ENCODE measurements at places on chromosomes 3 and 15.
A peak's percentile ranks its signal among the peaks of the same experiment; 100 is the strongest.

- DNase-seq, result no peak
These were observed 105.6 kb upstream of the NECTIN3 start for GRCh38 chr3:110965976-110966375.

GRCh38 chr3:71022551-71023335, 560.8 kb downstream of the FOXP1 start:
- DNase-seq, result no peak

DNA sequence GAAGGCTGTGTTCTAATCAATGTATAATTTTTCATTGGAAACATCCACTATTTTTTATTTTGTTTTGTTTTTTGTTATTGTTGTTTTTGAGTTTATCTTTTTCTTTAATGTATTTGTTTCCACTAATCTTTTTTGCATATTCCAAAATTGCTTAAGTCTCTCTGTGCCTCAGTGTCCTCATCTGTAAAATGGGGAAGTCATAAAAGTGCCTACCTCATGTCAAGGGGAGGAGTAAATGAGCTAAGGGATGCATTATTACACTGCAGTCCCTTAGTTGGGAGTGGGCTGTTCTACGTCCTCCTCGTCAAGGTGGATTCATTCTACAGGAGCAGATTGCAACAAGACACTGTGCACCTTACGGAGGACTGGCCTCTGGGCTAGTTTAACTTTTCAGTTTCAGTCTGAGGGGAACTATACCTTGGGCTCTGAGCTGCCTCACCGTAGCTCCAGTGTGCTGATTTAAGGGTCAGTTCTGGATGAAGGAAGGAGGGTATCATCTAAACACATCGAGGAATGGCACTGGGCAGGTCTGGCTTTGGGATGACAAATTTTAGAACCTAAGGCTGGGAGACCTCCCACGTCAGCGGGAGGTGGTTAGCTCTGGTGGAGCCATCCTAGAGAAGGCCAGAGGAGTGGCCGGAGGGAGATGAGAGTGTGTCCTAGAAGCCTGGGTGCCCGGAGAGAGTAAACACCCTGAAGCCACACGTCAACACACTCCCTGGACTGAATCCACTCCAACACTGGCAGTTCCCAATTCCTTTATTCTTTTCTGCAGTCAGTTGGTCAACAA, 5.1 kb upstream of the SRP14 start:
- no peak for DNase-seq

GRCh38 chr3:114111060-114111770, 54.7 kb downstream of the QTRT2 start:
- no peak for DNase-seq

- no peak for DNase-seq
These were observed 6.0 kb upstream of the GRAMD1C start for GRCh38 chr3:113832477-113833164.

DNA sequence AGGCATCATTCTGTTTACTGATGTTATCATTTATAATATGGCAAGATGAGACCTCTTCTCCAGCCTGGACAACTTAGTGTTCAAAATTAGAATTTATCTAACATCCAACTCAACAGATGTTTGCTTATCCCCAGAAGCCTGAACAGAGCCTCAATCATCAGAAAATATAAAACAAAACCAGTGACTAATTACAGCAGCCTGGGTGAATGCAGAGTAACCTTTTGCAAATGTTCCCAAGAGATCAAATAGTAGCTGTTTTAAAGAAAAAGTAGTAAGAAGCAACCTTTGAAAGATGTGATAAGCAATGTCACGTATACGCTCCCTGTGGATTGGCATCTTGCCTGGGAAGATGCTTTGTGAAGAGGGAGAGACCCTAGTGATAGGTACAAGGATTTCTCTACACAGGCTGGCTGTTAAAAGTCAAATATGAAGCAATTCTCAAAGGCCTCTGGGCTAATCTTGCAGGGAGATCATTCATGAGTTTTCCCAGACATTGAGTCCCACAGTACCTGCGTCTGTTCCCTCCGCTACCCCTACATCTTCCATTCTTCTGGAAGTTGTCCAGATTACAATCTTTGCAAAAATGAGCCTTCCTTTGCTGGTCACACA, 39.3 kb upstream of the PRICKLE2 start:
- no peak for DNase-seq

DNA sequence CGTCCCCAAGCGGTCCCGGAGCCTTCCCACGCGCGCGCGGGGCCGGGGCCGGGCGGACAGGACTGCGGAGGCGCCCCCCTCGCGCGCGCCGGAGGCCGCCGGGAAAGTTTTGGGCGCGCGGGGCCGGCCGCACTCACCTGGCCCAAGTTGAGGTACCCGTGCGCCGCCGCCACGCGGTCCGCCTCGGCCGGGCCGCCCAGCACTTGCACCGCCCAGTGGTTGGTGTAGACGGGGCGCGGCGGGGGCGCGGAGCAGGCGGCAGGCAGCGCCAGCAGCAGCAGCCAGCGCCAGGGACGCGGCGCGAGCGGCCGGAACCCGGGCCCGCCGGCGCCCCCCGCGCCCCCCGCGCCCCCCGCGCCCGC, 289 bp downstream of the PCSK6 start:
- no peak for DNase-seq

- DNase-seq, result peak; percentile 40
These were observed 84.2 kb upstream of the SLC4A7 start for GRCh38 chr3:27568393-27568792.

DNA sequence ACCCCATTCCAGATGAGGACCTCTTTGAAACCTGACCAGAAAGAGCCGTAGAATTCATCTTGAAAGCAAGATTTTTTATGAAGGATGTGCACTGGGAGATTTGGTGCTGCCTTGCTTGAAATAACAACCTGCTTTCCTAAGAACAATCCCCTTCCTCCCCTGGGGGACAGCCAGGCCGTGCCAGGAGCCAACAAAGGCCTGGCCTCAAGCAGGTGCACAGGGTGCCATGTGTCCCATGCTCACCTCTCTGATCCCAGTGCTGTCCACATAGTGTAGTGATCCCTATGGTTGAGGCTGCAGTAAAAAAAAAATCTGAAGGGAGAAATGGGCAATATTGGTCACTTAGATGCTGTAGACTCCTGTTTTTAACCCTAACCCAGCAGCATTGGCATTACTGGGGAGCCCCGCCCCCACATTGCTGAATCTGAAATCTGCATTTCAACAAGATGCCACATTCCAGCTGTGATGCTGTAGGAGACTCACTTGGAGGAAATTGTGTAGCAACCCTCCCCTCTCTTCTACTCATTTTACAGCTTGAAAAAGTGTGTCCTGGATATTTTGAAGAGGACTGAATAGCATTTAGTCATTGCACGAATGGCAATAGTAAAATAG, 171.2 kb downstream of the APBA2 start:
- DNase-seq, result no peak

DNA sequence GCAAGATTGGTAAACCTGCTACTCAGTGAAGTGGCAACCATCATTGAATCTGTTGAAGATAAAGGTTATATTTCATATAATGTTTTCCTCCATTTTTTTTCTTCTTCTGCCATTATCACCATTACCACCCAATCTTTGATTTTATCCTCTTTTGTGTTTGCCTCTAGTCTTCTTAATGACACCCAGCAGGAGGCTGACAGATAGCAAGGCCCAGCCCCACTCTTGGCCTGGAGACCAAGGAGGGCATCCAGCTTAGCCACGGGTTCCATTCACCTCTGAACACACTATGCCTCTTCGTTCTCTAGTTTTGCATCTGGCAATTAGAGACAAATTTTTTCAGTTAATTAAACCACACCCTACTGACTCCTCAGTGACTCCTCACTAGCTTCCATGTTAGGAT, 129.7 kb downstream of the TPRG1 start:
- DNase-seq, result no peak

DNA sequence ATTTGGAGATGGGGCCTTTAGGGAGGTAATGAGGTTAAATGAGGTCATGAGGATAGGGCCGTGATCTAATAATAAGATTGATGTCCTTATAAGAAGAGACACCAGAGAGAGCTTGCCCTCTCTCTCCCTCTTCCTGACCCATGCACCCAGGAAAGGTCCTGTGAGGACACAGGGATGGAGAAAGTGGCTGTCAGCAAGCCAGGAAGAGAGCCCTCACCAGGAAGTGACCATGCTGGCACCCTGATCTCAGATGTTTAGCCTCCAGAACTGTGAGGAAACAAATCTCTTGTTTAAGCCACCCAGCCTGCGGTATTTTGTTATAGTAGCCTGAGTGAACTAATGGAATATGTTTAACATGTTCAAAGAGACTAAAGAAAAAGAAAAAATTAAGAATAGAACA, 15.3 kb upstream of the GNB5 start:
- DNase-seq, result no peak

DNA sequence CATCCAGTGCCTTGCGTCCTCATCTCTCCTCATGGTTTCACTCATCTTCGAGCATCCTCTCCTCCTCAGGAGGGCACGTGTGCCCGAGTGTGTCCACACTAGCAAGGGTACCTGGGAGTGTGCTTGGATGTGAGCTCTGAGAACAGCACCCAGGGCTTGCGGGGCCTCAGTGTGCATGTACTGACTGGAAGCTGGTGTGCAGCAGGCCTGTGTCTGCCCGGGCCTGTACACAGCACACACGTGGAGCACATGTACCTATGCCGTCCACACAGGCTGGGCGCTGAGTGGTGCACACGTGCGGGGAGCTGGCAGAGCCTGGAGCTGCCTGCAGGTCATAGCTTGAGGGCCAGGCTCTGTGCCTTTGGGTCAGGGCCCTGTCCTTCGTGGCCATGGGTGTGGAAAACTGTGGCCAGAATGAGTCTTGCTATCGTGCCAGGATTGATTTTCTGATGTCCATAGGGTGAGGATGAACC, 34.9 kb downstream of the TSPAN3 start:
- no peak for DNase-seq

DNA sequence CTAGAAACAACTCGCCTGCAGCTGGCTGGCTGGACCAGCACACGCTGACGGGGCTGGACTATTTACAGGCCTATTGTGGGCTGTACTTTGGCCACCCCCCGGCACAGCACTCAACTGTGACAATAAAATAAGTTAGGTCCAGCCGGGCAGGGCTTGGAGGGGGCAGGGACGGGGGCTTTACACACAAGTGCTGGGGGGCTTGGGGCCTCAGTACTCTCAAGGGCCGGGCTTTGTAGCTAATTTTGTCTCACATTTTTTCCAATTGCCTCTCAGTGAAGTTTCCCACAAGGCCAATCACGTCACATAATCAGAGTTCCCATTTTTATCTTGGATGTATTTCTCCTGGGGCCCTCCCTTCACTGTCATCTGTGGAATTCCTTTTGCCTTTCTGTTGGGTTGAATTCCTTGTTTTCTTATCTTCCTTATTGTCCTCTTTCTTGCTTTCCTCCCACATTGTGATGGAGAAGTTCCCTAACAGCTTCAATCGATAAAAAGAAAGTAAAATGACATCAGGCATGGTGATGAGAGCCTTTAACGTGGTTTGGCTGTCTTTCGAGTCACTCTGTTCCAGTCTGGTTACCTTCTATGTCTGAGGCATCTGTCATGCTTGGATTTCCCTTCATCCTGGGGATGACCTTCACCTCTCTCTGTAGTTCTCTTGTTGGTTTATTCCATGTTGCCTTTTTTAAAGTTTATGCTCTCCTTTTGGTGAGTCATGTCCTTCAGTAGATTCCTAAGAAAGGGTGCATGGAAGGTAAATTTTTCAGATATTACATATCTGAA, 44.1 kb upstream of the CMTM7 start:
- DNase-seq, result no peak

DNA sequence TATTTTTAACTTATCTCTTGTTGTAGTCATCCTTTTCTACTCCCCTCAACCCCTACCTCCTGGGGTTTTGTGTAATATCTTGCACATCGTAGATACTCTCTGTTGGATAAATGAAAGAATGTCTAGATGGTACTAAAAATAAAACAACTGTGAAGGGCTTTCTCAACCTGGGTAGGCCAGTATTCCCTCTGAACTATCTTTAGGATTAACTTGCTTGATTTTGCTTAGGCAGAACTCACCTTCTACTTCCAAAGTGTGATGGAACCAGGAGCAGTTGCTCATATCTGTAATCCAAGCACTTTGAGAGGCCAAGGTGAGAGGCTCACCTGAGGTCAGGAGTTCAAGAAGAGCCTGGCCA, 32.8 kb upstream of the TIPARP start:
- no peak for DNase-seq

GRCh38 chr15:62404194-62404985, 239.3 kb upstream of the C2CD4B start:
- DNase-seq, result no peak

GRCh38 chr15:65054333-65055200, 9.4 kb downstream of the SLC51B start:
- DNase-seq, result peak; percentile 2

- no peak for DNase-seq
These were observed 348.0 kb upstream of the EPHA6 start for GRCh38 chr3:96466441-96466840.

- no peak for DNase-seq
These were observed 3.6 kb upstream of the KPNA4 start for GRCh38 chr3:160568989-160569388.

DNA sequence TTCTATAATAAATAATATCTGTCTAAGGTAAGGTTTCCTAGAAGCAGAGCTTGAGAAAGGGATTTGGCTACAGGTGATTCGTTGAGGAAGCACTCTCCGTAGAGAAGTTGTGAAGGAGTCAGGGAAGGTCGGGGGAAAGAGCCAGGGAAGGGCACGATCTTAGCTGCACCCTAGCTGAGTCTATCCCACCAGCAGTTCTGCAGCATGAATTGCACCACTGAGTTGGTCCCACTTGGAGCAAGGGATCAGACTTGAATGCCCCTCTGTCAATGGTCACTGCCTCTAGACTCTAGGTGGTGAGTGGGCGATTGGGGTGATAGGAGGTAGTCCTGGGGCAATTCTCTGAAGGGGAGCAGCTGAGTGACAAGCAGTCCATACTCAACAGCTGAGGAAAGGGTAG, 13.5 kb downstream of the TMC3 start:
- DNase-seq, result no peak

GRCh38 chr3:29318251-29318650, 37.4 kb downstream of the RBMS3 start:
- no peak for DNase-seq

GRCh38 chr15:67244971-67245478, 9.4 kb downstream of the AAGAB start:
- no peak for DNase-seq

DNA sequence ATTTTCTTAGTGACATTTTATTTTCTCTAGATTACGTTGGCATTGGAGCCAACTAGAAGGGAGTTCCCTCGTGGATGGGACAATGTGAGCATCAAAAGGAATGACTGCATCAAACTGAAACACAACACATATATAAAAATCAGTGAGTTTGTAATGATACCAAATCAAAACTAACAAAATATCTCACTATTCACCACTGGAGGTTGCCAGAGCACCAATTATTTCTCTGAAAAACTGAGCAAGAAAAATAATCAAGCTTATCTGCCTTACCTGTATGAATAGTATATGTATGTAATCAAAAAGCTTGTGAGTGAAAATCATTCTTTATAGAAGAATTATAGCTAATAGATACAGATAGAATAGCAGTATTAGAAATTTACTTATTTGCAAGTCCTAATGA, 46.8 kb upstream of the OTOL1 start:
- no peak for DNase-seq

- no peak for DNase-seq
These were observed 33.8 kb upstream of the BLM start for GRCh38 chr15:90683371-90683770.
